ENCODE measurements at places on chromosomes 12 and 14. TPM values are rescaled to one million over a fixed set of nuclear protein-coding genes. Genes with fewer than 3 reads are reported as not detected.

- no peak overlapping the region for H3K27ac ChIP-seq
- no peaks in the 10 kb centered on the region for H3K27me3 ChIP-seq
- no peak overlapping the region for H3K4me3 ChIP-seq
Measured at GRCh38 chr14:23379366-23380196, 2.7 kb downstream of the CMTM5 start.

- no peaks in the 10 kb centered on the region for H3K4me1 ChIP-seq
- no peak for DNase-seq
- H3K27ac ChIP-seq: no peak overlapping the region
- no peak overlapping the region for H3K4me3 ChIP-seq
Measured at GRCh38 chr12:95066091-95066855, 7.1 kb downstream of the NR2C1 start.

- H3K4me3 ChIP-seq: no peak overlapping the region
- DNase-seq: no peak
- no peak overlapping the region for H3K27ac ChIP-seq
- no peaks in the 10 kb centered on the region for H3K4me1 ChIP-seq
- H3K27me3 ChIP-seq: no peaks in the 10 kb centered on the region
Measured at GRCh38 chr12:50032854-50033581, 7.7 kb upstream of the RACGAP1 start.

- H3K27ac ChIP-seq: no peak overlapping the region
- H3K36me3 ChIP-seq: no peaks in the 10 kb centered on the region
- H3K27me3 ChIP-seq: peaks cover 3% of the 10 kb centered on the region
- H3K4me3 ChIP-seq: no peak overlapping the region
- no peak for DNase-seq
- no peaks in the 10 kb centered on the region for H3K4me1 ChIP-seq
Measured at GRCh38 chr12:112843287-112843686, 51.7 kb downstream of the RPH3A start.

DNA sequence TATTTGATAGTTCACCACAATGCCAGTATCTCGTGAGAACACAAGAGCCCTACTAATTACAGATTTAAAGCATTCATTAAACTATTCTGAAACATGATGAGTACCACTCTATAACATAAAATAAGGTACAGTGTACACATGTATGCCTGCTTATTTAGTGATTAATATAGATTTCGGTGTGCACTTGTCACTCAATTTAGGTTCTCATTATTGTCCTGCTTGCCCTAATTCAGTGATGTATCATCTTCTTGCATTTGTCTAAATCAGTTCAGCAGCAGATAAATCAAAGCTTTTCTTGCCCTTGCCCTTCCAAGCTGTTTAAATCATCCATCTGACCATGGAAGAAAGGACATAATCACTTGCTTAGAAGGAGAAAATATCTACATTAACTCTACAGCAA, 359.7 kb downstream of the GXYLT1 start:
- peaks cover 3% of the 10 kb centered on the region for H3K27me3 ChIP-seq
- no peak overlapping the region for H3K27ac ChIP-seq
- no peak for DNase-seq
- H3K4me1 ChIP-seq: no peaks in the 10 kb centered on the region
- no peak overlapping the region for H3K4me3 ChIP-seq

DNA sequence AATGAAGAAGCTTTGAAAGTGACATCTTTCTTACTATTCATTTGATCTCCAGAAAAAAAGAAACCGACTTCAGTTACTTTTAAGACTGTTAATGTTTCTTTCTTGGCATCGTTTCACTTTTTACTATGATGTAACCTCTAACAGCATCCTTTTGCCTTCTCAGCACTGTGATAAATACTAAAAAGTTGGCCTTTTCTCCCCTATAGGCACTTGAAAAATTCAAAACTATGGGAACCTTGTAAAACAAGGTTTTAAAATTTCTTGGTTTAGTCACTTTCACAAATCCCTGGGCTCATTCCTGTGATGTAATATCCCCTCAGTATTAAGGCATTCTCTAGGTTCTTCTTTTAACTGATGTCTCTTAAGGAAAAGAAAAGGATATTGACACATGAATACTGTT, 281.8 kb downstream of the EGLN3 start:
- H3K27ac ChIP-seq: no peak overlapping the region
- no peaks in the 10 kb centered on the region for H3K36me3 ChIP-seq

GRCh38 chr12:9745199-9745598, 12.3 kb upstream of the CLECL1 start:
- peaks cover 39% of the 10 kb centered on the region for H3K4me1 ChIP-seq
- no peaks in the 10 kb centered on the region for H3K36me3 ChIP-seq
- no peaks in the 10 kb centered on the region for H3K27me3 ChIP-seq
- no peak overlapping the region for H3K27ac ChIP-seq
- DNase-seq: no peak

GRCh38 chr14:58607131-58607951, 30.4 kb upstream of the DACT1 start:
- H3K27ac ChIP-seq: no peak overlapping the region
- no peaks in the 10 kb centered on the region for H3K4me1 ChIP-seq
- no peaks in the 10 kb centered on the region for H3K36me3 ChIP-seq
- no peak for DNase-seq

GRCh38 chr12:80636832-80637231, 70.6 kb upstream of the MYF6 start:
- no peaks in the 10 kb centered on the region for H3K27me3 ChIP-seq
- no peak for DNase-seq
- no peaks in the 10 kb centered on the region for H3K36me3 ChIP-seq
- H3K4me1 ChIP-seq: no peaks in the 10 kb centered on the region

DNA sequence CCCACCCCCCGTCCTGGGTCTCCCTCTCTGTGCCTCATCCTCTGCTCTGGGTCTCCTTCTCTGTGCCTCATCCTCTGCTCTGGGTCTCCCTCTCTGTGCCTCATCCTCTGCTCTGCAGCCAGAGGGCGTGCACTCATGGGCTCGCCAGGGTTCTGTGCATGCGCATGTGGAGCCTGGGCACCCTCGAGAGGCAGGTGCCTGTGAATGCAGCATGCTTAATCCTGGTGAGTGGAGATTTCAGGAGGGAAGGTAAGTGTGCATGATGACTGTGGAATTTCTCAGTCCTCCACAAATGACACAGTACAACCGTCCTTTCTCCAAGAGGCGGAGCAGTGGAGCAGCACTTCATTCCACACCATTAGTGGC, 65.2 kb downstream of the EP400 start:
- H3K4me1 ChIP-seq: no peaks in the 10 kb centered on the region
- peaks cover 64% of the 10 kb centered on the region for H3K36me3 ChIP-seq
- H3K27ac ChIP-seq: no peak overlapping the region
- no peak for DNase-seq
- H3K4me3 ChIP-seq: no peak overlapping the region

DNA sequence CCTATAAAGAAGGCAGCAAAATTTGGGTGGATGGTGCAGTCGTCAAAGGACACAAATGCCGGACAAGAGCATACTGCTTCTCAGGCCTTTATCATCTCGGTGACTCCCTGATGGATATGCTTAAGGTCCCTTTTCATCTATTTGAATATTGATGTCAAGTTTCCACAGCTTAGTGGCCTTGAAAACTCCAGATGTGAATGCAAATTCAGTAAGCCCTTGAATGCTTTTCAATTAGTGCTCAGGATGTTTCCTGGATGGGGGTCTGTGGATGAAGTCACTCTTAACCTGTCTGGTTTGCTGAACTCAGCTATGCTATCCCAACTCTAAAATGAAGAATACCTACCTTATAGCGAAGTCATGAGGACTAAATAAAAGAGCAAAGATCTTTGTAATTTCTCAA, 10.7 kb downstream of the REM2 start:
- no peak overlapping the region for H3K27ac ChIP-seq
- peaks cover 17% of the 10 kb centered on the region for H3K4me1 ChIP-seq
- DNase-seq: no peak
- H3K36me3 ChIP-seq: no peaks in the 10 kb centered on the region
- H3K27me3 ChIP-seq: no peaks in the 10 kb centered on the region
- H3K4me3 ChIP-seq: no peak overlapping the region

DNA sequence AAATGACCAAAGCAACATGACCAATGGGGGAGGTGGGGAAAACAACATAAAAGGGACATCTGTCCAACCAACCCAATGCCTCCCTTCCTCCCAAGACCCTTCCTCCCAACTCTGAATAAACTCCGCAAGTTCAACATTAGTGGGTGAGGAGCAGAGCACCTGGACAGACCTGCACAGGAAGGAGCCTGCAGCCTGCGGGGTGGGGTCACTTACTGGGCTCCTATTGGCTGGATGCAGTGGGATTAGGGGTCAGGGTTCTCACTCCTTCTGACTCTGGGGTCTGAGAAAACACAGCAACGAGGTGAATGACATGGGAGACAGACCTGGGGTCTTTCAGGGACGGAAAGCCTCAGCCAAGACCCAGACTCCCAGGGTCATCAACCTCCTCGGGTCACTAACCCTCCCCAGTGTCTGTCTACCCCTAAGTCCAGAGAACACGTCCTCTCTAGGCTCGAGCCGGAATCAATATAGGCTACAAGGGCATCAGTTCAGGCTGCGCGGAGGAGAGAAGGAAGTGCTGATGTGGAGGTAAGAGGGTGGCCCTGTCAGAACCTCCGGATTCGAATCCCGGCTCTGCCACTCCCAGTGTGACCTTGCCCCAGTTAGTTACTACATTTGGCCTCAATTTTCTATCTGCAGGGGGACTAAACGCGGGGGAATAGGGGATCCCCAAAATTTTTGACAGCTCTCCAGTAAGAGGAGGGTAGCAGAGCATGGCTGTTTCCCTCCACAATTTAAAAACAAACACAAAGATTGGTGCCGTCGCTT, 860 bp downstream of the NDRG2 start:
- H3K4me3 ChIP-seq: peak overlapping the region; percentile 71
- H3K4me1 ChIP-seq: peaks cover 13% of the 10 kb centered on the region
- H3K36me3 ChIP-seq: no peaks in the 10 kb centered on the region
- peak overlapping the region; percentile 67 for H3K27ac ChIP-seq
- H3K27me3 ChIP-seq: no peaks in the 10 kb centered on the region

- H3K27me3 ChIP-seq: no peaks in the 10 kb centered on the region
- no peak for DNase-seq
- no peak overlapping the region for H3K4me3 ChIP-seq
Measured at GRCh38 chr14:94681300-94682060, 69.3 kb downstream of the SERPINA3 start.

- no peaks in the 10 kb centered on the region for H3K4me1 ChIP-seq
- no peak overlapping the region for H3K4me3 ChIP-seq
Measured at GRCh38 chr12:55420307-55420962, 5.6 kb upstream of the OR6C76 start.

DNA sequence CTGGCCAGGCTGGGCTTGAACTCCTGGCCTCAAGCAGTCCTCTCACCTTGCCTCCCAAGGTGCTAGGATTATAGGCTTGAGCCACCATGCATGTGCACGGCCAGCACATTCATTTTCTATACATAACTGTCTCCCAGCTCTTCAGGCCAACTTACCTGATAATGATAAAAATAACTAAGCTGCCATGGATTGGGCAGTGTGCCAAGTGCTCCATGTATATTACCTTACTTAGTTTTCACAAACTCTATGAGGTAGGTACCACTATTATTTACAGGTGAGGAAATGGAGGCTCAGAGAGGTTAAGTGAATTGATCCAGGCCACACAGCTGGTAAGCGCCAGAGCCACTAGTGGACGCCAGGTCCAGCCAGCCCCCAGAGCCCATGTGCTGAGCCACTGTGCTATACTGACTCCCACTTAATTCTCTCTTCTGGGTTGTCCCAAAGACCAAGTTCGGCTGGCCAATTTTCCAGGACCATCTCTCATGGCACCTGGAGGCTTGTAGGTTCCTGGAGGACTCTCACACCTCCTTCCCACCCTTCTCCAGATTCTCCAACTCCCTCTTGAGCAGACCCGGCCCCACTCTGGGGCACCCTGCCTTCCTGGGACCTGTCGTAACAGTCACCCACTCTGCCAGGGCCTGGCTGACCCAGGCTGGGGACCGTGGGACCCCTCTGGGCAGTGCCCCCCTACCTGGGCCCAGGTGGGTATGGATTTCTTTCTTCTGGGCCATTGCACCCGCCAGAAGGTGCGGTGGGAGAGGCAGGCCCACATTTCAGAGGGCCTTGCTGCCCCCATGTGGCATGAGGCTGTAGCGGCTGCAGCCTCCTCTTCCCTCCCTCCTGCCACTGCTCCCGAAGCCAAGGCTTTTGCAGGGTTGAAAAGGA, 30.2 kb upstream of the CIPC start:
- no peak overlapping the region for H3K27ac ChIP-seq
- no peak overlapping the region for H3K4me3 ChIP-seq

- no peaks in the 10 kb centered on the region for H3K36me3 ChIP-seq
- H3K27ac ChIP-seq: no peak overlapping the region
- peak; percentile 62 for DNase-seq
Measured at GRCh38 chr12:109393437-109394345, 46.0 kb downstream of the MYO1H start.

DNA sequence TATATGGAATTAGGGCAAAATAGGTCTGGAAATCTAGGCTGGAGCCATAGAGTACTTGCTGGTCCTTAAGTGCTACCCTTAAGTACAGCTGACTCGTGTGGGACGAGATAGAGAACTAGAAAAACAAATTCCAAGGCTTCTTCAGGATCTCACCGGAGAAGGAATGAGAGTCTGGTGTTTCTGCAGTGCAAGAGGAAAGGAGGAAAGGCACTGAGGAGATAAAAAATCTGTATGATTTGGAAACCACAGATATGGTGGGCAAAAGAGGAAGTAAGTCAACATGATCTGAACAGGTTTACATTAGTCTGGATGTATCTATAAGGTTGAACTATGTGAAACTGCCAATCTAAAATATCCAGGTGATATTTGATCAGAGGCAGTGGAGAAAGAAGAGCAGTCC, 134.4 kb upstream of the SOX5 start:
- no peak overlapping the region for H3K27ac ChIP-seq
- DNase-seq: no peak
- no peaks in the 10 kb centered on the region for H3K27me3 ChIP-seq
- H3K4me3 ChIP-seq: no peak overlapping the region

DNA sequence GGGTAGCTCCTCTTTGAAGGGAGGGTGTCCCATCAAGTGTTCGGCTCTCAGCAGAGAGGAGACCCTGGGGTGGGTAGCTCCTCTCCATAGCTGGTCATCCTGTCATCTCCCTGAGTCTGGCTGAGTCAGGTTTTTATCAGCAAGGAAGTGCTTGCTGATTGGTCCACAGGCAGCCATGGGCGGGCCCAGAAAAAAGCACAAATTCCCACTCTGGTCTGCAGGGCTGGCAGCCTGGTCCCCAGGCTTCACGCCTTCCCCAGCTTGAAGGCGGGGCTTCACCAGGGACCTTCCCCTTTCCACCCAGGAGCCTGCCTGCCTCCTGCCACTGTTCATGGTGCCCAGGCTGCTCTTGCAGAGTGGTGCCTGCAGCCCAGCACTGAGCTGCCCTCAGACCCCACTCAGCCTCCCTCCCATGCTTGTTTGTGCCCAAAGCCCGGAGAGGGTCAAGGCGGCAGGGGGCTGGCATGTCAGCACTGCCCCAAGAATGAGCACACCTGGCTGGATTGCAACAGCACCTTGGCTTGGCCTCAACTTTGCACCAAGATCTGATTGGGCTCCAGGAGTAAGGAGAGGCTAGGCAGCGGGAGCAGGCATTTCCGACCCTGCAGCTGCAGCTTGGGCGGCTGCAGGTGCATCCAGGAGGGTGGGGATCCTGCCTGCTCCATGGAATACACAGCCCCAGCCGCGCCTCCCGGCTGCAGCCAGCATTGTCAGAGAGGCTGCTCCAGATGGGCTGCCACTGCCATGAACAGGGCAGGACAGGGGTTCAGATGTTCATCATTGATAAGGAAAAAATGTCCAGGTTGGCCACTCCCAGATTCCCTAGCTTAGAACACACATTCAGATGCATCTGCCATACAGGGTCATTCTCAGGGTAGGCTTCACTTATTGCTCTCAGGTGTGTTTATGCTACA, 22.0 kb upstream of the WDR89 start:
- H3K27ac ChIP-seq: no peak overlapping the region
- H3K27me3 ChIP-seq: no peaks in the 10 kb centered on the region

The PACS2 gene
- 32.9 TPM for total RNA-seq

The RTL1 gene
- not detected for total RNA-seq

The PAH gene
- 1.5 TPM for total RNA-seq

The KCNMB4 gene
- total RNA-seq: 0.46 TPM

The TAS2R8 gene
- total RNA-seq: not detected

The PZP gene
- total RNA-seq: not detected

The RND1 gene
- 2.6 TPM for total RNA-seq

The AACS gene
- total RNA-seq: 16.1 TPM

The RNF41 gene
- total RNA-seq: 42.3 TPM
